Fibroblast of lung (primary cell): ENCODE measurements at places on chromosomes 2 and 18.

GRCh38 chr2:207450186-207450585, 79.6 kb upstream of the CREB1 start:
- H3K4me1 ChIP-seq: no peaks in the 10 kb centered on the region
- no peak overlapping the region for H3K4me3 ChIP-seq
- H3K36me3 ChIP-seq: no peaks in the 10 kb centered on the region
- H3K27ac ChIP-seq: no peak overlapping the region
- no peaks in the 10 kb centered on the region for H3K27me3 ChIP-seq
- DNase-seq: no peak

- H3K27ac ChIP-seq: no peak overlapping the region
- DNase-seq: no peak
- no peaks in the 10 kb centered on the region for H3K27me3 ChIP-seq
- no peaks in the 10 kb centered on the region for H3K36me3 ChIP-seq
- H3K4me1 ChIP-seq: no peaks in the 10 kb centered on the region
Measured at GRCh38 chr2:183148955-183149354, 24.7 kb downstream of the NUP35 start.

- no peaks in the 10 kb centered on the region for H3K4me1 ChIP-seq
- H3K36me3 ChIP-seq: no peaks in the 10 kb centered on the region
- DNase-seq: peak; percentile 11
Measured at GRCh38 chr18:70246061-70246466, 40.6 kb upstream of the RTTN start.

- no peak overlapping the region for H3K4me3 ChIP-seq
- H3K27ac ChIP-seq: no peak overlapping the region
- no peaks in the 10 kb centered on the region for H3K27me3 ChIP-seq
- H3K36me3 ChIP-seq: no peaks in the 10 kb centered on the region
- H3K4me1 ChIP-seq: no peaks in the 10 kb centered on the region
- DNase-seq: no peak
Measured at GRCh38 chr2:16288371-16289112, 348.2 kb downstream of the MYCN start.

- no peaks in the 10 kb centered on the region for H3K36me3 ChIP-seq
- no peaks in the 10 kb centered on the region for H3K4me1 ChIP-seq
- no peak overlapping the region for H3K27ac ChIP-seq
- no peak overlapping the region for H3K4me3 ChIP-seq
- DNase-seq: peak; percentile 44
- no peaks in the 10 kb centered on the region for H3K27me3 ChIP-seq
Measured at GRCh38 chr2:113826346-113827285, 63.3 kb upstream of the ACTR3 start.

GRCh38 chr2:11311543-11311942, 32.9 kb downstream of the ROCK2 start:
- no peak overlapping the region for H3K4me3 ChIP-seq
- H3K27me3 ChIP-seq: no peaks in the 10 kb centered on the region
- no peaks in the 10 kb centered on the region for H3K36me3 ChIP-seq
- no peak overlapping the region for H3K27ac ChIP-seq
- no peak for DNase-seq

GRCh38 chr2:174364628-174365027, 29.9 kb downstream of the SP9 start:
- no peaks in the 10 kb centered on the region for H3K36me3 ChIP-seq
- no peak for DNase-seq
- H3K27ac ChIP-seq: no peak overlapping the region
- H3K4me1 ChIP-seq: no peaks in the 10 kb centered on the region

- no peak for DNase-seq
- no peak overlapping the region for H3K4me3 ChIP-seq
Measured at GRCh38 chr2:172830482-172830881, 94.8 kb downstream of the RAPGEF4 start.

DNA sequence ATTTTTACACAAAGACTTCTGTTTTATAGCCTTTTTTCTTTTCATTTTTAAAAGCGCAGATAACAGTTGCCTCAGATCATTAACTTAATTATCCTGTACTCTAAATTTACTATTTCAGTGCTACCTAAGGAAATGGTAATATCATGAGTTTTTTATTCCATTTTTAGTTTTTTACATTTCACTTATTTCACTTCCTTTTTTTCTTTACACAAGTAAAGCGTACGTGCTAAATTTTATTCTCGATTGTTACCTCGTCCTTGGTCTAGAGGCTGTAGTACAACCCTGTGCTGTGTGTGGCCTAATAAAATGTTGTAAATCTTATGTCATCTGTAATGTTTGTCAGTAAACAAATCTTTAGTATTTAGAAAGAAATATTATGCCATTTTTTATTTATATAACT, 49.2 kb downstream of the CRIM1 start:
- H3K27ac ChIP-seq: no peak overlapping the region
- no peaks in the 10 kb centered on the region for H3K27me3 ChIP-seq
- no peak overlapping the region for H3K4me3 ChIP-seq
- DNase-seq: no peak
- H3K36me3 ChIP-seq: no peaks in the 10 kb centered on the region

GRCh38 chr2:10900216-10901109, 11.3 kb upstream of the KCNF1 start:
- peaks cover 2% of the 10 kb centered on the region for H3K27me3 ChIP-seq
- H3K4me1 ChIP-seq: no peaks in the 10 kb centered on the region
- peak; percentile 12 for DNase-seq
- no peaks in the 10 kb centered on the region for H3K36me3 ChIP-seq
- no peak overlapping the region for H3K27ac ChIP-seq
- no peak overlapping the region for H3K4me3 ChIP-seq

DNA sequence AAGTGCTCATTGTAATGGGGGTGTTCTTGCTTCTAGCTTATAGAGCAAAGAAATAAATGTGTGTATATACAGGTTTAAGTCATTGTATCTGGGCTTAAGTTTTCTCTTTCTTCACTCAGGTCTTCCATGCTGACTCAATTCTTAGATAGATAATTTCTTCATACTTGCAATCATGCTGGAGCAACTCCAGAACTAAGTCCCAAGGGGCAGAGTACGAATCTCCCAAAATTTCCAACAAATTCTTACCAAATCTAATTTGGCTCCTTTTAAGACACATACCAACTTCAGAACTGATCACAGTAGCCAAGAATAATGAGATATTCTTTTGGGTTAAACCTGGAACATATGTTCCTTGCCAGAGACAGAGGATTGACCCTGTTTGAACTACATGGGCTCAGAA, 4.3 kb upstream of the SPAG16 start:
- no peaks in the 10 kb centered on the region for H3K27me3 ChIP-seq
- no peaks in the 10 kb centered on the region for H3K36me3 ChIP-seq

DNA sequence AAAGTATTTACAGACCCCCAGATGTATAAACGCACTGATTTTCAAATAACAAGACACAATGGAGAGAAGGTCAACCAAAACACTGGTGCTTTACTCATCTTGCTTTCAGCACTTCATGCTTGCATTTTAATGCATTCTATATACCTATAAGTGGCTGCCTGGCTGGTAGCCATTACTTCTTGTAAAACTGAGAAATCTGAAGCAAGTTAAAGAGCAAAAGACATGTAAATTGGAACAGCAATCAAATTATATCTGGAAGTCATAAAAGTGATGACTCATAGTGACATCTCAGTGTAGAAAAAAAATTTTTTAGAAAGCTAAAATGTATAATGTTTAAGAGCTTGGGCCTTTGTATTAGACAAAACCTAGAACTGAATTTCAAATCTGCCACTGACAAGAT, 106.2 kb downstream of the CCDC141 start:
- H3K4me1 ChIP-seq: no peaks in the 10 kb centered on the region
- no peaks in the 10 kb centered on the region for H3K27me3 ChIP-seq
- DNase-seq: no peak
- no peak overlapping the region for H3K27ac ChIP-seq
- no peaks in the 10 kb centered on the region for H3K36me3 ChIP-seq

GRCh38 chr18:55256226-55256928, 297.1 kb upstream of the CCDC68 start:
- DNase-seq: peak; percentile 89
- no peaks in the 10 kb centered on the region for H3K27me3 ChIP-seq
- no peaks in the 10 kb centered on the region for H3K4me1 ChIP-seq

GRCh38 chr2:11159574-11160170, 4.4 kb downstream of the SLC66A3 start:
- H3K36me3 ChIP-seq: no peaks in the 10 kb centered on the region
- H3K4me1 ChIP-seq: peaks cover 4% of the 10 kb centered on the region
- no peak overlapping the region for H3K4me3 ChIP-seq
- no peak for DNase-seq
- H3K27ac ChIP-seq: no peak overlapping the region

- no peak for DNase-seq
- no peak overlapping the region for H3K4me3 ChIP-seq
- H3K27me3 ChIP-seq: no peaks in the 10 kb centered on the region
- no peaks in the 10 kb centered on the region for H3K36me3 ChIP-seq
- H3K4me1 ChIP-seq: no peaks in the 10 kb centered on the region
Measured at GRCh38 chr2:197647961-197648690, 27.3 kb downstream of the RFTN2 start.

DNA sequence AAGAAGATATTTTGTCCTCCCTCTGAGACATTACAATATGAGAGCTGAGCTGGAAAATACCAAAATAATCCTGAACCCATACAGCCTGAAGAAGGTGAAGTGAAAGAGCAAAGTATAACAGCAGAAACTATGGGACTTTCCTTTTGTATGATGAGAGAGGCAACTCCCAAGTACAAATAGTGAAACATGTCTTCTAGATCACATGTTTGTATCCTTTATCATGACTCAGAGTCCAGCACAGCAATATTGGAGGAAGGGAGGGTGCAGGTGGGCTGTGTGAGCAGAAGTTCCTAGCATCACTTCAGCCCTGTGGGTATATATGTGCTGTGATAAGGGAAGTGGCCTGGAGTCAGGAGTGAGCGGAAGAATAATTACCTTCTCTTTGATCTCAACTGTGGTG, 265.6 kb upstream of the NRXN1 start:
- peak; percentile 11 for DNase-seq
- H3K4me3 ChIP-seq: no peak overlapping the region
- no peak overlapping the region for H3K27ac ChIP-seq

DNA sequence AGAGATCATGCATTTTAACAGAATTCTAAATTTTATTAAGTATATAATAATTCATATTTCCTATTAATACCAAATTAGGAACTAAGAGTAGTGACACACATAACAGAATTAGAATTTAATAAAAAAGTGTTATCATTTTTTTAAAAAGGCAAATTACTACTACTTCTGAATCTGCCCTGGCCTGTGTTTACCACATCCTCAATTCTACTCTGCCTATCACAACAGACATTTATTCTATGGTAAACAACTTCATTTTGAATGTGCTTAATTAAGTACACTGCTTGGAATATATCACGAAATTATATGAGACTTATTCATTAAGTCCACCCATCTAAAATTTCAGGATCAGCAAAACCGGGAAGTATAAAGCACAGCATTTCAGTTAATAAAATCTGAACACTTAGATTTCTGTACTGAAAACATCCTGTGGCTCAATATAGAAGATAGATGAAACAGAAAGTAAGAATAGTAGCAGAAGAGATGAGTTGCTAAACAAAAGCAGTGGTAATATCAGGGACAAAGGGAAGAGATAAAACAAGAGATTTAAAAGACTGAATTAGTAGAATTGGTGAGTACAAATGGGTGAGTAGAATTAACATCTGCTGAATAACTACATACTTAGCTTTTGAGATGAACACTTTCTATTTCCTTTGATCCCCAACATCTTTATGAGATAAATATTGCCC, 3.7 kb downstream of the SMC6 start:
- peaks cover 3% of the 10 kb centered on the region for H3K36me3 ChIP-seq
- no peaks in the 10 kb centered on the region for H3K27me3 ChIP-seq
- DNase-seq: no peak
- no peak overlapping the region for H3K4me3 ChIP-seq
- no peak overlapping the region for H3K27ac ChIP-seq
- H3K4me1 ChIP-seq: peaks cover 4% of the 10 kb centered on the region

GRCh38 chr2:74024216-74024615, 39.5 kb downstream of the TET3 start:
- no peaks in the 10 kb centered on the region for H3K36me3 ChIP-seq
- H3K27ac ChIP-seq: no peak overlapping the region
- no peaks in the 10 kb centered on the region for H3K27me3 ChIP-seq
- H3K4me3 ChIP-seq: no peak overlapping the region

DNA sequence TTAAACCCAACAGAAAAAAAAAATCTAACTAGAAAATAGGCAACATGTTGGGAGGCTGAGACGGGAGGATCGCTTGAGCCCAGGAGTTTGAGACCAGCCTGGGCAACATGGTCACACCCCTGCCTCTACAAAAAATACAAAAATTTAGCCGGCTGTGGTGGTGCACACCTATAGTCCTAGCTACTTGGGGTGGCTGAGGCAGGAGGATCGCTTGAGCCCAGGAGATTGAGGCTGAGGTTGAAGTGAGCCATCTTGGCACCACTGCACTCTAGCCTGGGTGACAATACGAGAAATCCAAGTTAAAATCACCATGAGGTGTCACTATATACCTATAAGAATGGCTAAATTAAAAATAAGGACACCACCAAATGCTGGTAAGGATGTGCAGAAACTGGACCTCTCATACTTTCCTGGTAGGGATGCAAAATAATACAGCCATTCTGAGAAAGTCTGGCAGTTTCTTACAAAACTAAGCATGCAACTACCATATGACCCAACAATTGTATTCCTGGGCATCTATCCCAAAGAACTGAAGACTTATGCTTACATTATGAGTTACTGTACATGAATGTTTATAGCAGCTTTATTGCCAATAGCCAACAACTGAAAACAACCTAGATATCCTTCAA, 2.2 kb downstream of the SEPTIN10 start:
- H3K27me3 ChIP-seq: no peaks in the 10 kb centered on the region
- no peaks in the 10 kb centered on the region for H3K36me3 ChIP-seq
- peak overlapping the region; percentile 83 for H3K27ac ChIP-seq
- peaks cover 11% of the 10 kb centered on the region for H3K4me1 ChIP-seq
- H3K4me3 ChIP-seq: peak overlapping the region; percentile 88

- no peaks in the 10 kb centered on the region for H3K36me3 ChIP-seq
- H3K4me1 ChIP-seq: no peaks in the 10 kb centered on the region
- H3K27ac ChIP-seq: no peak overlapping the region
- H3K4me3 ChIP-seq: no peak overlapping the region
- no peaks in the 10 kb centered on the region for H3K27me3 ChIP-seq
Measured at GRCh38 chr18:47870605-47871004, 59.9 kb downstream of the SMAD2 start.

DNA sequence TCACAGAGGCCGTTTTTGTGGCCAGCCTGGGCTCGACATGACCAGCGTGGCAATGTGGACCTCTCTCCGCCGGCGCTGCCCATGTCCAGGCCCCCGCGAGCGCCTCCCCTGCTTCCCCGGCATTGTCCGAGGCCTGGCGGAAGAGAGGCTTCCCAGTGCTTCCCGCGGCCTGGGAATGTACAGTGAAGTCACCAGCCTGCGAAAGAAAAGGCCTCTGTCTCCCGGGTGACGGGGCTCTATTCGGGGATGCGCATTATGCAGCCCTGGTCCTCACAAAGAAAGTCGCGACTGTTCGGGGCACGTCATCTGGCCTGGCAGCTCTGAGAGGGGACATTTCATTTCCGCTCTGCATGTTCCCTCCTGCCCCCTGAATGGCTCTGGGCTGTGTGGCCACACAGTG, 109.2 kb upstream of the AGAP1 start:
- H3K27ac ChIP-seq: no peak overlapping the region
- DNase-seq: no peak
- H3K4me3 ChIP-seq: no peak overlapping the region
- no peaks in the 10 kb centered on the region for H3K36me3 ChIP-seq
- no peaks in the 10 kb centered on the region for H3K4me1 ChIP-seq
- H3K27me3 ChIP-seq: no peaks in the 10 kb centered on the region

- no peak for DNase-seq
- H3K27ac ChIP-seq: no peak overlapping the region
- no peak overlapping the region for H3K4me3 ChIP-seq
- H3K36me3 ChIP-seq: peaks cover 6% of the 10 kb centered on the region
- H3K27me3 ChIP-seq: no peaks in the 10 kb centered on the region
- H3K4me1 ChIP-seq: no peaks in the 10 kb centered on the region
Measured at GRCh38 chr18:11882636-11883035, 25.5 kb downstream of the MPPE1 start.
